Stimulated activated CD8-positive, alpha-beta memory T cell treated with anti-CD3 and anti-CD28 coated beads, Interleukin-4, amount 100 ng/mL, for 4 hours (primary cell): ENCODE measurements at places on chromosomes 11 and 22.

DNA sequence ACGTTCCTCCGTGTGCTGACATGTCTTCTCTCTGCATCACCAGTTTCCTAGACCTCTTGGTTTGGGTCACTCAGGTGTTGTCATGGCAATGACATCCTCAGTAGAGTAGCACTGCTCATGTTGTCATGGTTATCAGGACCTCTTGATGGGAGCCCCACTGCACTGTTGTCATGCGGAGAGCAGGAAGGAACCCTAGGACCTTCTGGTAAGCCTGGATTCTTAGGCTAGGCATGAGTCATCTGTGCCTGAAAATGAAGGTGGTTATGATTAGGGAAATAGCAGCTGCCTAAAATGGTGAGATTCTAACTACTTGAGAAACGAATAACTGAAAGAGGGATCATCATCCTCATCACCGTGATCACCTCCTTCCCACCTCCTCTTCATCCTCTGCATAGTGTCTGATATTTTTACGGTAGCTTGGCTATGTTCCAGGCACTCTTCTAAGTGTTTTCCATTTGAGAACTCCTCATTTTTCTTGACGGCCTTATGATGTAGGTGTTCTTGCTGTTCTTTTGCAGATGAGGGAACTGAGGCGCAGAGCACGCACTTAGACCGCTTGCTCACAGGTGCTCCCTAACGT is 858.4 kb downstream of the NTM start:
- no peak for DNase-seq

DNA sequence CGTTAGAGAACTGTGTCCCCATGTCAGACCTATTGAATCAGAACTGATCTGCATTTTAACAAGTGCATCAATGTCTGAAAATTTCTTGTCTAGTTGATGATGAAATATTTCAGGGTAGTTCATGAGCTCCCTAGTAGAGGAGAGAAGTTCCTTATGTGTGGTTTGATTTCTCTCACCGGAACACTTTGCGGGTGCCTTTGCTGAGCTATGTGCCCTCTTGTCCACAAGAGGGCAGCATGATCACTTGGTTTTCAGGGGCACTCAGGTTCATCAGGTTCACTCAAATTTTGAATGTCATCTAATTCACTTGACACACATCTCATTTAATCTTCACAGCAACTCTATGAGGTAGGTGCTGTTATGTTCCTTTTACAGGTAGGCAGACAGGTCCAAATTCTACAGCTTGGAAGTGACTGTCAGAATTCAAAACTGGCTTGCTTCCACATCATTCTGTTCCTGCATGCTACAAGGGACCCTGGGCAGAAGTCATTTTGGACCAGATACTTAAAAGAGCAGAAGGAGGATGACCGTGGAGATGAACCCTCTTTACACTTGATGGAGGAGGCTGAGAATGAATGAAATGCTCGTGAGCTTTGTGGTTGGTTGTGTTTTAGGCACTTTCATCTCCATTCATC is 55.6 kb downstream of the P4HA3 start:
- DNase-seq: peak; percentile 2

DNA sequence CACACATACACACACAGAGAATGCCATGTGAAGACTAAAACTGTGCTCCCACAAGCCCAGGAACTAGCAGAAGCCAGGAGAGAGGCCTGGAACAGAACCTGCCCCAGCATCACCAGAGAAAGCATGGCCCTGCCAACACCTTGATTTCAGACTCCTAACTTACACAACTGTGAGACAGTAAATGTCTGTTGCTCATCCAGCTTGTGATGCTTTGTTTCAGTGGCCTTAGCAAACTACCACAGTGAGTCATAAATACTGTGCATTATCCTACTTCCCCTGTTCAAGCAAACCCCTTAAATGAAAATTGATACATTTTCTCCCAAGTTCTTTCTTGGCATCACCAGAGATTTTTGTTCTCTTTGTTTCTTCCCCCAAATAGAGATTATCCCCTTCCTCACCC is 1539.4 kb upstream of the TENM4 start:
- no peak for DNase-seq

DNA sequence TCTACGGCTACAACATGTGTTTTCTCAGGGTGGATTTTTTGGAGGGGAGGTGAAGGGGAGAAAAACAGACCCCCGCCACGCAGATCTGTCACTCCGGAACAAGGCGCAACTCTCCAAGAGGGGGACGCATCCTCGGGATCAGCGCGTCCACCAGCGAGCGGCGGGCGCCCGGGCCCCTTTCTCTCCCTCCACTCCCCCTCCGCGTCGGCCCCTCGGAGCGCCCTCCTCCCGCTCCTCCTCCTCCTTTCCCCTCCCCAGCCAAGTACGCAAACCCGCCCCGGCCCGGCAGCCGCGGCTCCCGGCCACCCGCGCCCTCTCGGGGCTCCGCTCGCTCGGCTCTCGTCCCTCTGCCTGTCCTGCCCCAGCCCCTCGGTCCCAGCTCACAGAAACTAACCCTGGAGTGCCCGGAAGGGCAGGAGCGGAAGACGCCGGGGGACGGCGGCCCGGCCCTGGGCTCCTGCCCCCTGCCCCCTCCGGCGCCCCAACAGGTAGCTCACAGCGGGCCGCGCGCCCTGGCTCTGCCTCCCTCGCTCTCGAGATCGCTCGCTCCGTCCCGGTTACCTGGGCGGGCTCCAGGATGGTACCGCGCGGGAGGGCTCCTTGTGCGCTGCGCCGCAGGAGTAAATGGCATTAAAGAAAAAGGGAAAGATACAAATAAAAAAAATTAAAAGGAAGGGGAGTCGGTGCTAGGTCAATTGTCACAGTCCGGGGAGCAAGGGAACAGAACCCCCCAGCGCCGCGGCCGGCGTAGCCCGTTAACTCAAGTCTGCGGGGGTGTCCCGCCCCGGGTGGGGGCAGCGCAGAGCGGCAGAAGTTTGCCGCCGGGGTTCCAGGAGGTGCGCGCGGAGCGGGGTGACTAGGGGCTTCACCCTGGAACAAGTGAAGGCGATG is 131.4 kb upstream of the C11orf58 start:
- no peak for DNase-seq

GRCh38 chr11:44622721-44623258 is 57.3 kb downstream of the CD82 start:
- no peak for DNase-seq
